Progenitor cell of endocrine pancreas (in vitro differentiated cells): ENCODE measurements at places on chromosomes 13 and 19. TPM values are rescaled to one million over a fixed set of nuclear protein-coding genes. Genes with fewer than 3 reads are reported as not detected.
A peak's percentile ranks its signal among the peaks of the same experiment; 100 is the strongest.

- DNase-seq = no peak
Observed at GRCh38 chr19:16244091-16244490, 46.4 kb downstream of the AP1M1 start.

The PRODH2 gene
- 5.3 TPM in 2 replicates for total RNA-seq

GRCh38 chr19:24159707-24160106 is 72.7 kb downstream of the ZNF254 start:
- no peak for DNase-seq

The SELENOV gene
- total RNA-seq = 5.1 and 6.5 TPM in 2 replicates

DNA sequence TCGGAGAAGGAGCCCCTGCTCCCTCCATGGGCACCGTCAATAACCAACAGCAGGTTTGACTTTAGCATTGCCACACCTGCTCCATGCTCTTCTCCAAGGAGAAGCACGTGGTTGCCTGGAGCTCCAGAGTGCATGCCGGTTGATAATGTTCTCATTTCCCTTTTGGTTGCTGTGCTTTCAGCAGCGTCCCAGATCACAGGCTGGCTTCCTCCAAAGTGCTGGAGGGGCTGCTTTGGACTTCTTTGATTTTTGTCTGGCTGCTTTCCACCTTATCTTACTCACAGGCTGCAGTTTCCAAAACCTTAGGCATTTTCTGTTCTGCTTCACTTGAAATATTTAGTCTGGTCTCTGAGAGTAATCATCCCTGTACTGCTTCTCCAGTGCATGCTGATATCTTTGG is 123.8 kb upstream of the IRS2 start:
- DNase-seq = no peak

The GARIN5A gene
- total RNA-seq = 11.6 and 12.0 TPM in 2 replicates

GRCh38 chr19:28497137-28497536 is 715.8 kb downstream of the UQCRFS1 start:
- DNase-seq = no peak

- no peak for DNase-seq
Observed at GRCh38 chr19:47323872-47324271, 8.1 kb upstream of the C5AR2 start.

DNA sequence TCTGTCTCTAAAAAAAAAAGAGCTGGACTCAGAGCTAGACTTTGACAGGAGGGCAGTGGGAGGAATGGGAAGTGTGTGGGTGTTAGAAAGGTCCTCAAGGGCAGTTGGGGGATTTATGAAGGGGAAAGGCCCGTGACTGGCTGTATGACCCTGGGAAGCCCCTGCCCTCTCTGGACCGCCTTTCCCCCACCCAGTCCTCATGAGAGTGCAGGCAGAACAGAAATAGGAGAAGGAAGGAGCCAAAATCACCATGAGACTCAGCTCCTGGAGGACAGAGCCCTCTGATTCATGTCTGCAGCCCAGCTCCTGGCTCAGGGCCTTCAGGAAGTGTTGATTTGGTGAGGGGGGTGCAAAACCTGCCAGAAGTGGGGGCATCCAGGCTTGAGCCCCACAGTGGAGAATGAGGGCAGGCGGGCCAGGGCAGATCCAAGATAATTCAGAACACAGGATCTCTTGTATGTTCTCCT is 8.7 kb upstream of the SMG9 start:
- DNase-seq = no peak

DNA sequence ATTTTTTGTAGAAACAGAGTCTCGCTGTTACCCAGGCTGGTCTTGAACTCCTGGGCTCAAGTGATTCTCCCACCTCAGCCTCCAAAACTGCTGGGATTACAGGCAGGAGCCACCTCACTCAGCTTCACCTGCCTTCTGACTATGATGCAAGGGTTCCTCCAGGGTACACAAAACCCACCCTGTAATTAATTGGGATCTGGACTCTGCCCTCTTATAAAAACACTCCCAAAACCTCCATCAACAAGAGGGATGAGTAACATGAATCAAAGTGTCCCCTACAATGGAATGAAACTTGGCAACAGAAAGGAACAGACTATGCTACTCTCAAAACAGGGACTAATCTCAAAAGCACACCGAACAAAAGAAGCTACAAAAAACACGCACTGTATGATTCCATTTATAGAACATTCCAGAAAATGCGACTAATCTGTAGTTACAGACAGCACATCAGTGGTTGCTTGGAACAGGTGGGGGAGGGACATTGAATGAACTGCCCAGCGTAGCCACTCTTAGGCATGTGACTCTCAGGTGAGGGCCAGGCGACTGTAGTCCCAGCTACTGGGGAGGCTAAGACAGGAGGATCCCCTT is 3.2 kb upstream of the PRR36 start:
- DNase-seq = no peak

DNA sequence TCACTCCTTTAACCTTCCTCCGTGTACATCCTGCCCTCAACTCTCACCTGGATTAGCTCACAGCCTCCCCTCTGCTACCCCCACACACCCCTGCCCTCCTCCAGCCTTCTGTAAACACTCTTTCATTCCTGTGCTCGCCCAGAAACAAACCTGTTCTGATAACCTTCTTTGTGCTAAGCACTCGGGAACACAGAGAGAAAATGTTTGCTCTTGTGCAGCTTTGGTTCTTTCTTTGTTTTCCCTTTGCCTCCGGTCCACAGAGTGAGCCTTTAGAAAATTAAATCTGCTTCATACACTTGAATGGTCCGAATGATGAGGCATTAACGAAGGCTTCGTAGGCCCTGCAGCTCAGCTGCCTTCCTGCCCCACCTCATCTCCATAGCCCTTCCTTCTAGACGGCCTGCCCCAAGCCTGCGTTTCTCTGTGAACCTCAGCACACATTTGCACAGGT is 6.6 kb upstream of the ZDHHC20 start:
- peak; percentile 27 for DNase-seq

The LMTK3 gene
- total RNA-seq = 11.4 and 12.7 TPM in 2 replicates

DNA sequence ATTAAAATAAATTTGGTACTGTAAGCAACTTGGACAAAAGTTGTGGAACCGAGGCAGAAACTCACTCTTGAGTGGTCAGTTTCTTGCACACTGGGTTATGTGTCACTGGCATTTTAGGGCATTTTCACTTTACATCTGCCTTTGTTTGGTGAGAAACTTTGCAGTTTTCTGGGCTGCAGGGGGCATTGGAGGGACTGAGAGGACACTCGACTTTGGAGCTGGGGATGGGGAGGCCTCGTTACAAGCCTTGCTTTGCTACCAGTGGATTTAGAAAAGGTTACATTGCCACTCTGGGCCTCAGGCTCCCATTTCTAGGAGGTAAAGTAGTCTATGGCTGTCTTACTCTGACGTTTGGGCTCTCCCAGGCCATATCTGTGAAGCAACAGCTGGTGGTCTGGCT is 41.9 kb upstream of the ZNF536 start:
- no peak for DNase-seq

DNA sequence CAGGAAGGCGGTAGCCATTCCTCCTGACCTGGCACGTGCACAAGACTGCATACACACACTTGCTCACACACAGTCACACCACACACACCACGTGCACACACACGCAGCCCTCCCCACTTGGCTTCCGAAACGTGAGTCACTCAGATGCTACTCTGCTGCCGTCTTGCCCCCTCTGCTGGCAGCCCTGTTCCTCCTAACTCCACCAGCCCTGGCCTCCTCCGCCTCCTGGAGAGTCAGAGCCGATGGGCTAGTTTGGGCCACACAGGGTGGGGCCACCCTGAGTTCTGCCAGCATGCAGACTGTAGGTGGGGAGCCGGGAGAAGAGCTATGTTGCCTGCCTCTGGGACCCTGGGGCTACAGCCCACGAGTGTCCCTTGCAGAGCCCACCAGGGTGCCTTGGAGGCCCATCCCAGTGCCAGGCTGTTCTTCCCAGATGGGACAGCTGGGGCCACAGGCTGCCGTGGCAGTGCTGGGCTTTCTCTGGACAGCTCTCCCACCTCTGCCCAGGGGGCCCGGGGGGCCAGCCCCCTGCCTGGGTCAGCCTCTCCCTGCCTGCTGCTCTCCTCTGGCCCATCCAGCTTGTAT is 12.1 kb downstream of the PIN1 start:
- no peak for DNase-seq

- no peak for DNase-seq
Observed at GRCh38 chr13:101502618-101503017, 50.1 kb downstream of the ITGBL1 start.

The MAB21L1 gene
- 0.22 and 0.29 TPM in 2 replicates for total RNA-seq

The RNF113B gene
- not detected in 2 replicates for total RNA-seq

- no peak for DNase-seq
Observed at GRCh38 chr13:40406405-40407120, 259.9 kb downstream of the FOXO1 start.
